CD4-positive, alpha-beta T cell treated with Interleukin-2 at 100 ng/mL for 4 hours (primary cell): ENCODE measurements at places on chromosomes 1 and 21.

GRCh38 chr21:44926331-44927101 is 5.8 kb upstream of the ITGB2 start:
- peak; percentile 70 for DNase-seq

- no peak for DNase-seq
Measured at GRCh38 chr1:4969556-4970129, 315.2 kb downstream of the AJAP1 start.

GRCh38 chr1:244276646-244277045 is 175.1 kb downstream of the ADSS2 start:
- DNase-seq = no peak

DNA sequence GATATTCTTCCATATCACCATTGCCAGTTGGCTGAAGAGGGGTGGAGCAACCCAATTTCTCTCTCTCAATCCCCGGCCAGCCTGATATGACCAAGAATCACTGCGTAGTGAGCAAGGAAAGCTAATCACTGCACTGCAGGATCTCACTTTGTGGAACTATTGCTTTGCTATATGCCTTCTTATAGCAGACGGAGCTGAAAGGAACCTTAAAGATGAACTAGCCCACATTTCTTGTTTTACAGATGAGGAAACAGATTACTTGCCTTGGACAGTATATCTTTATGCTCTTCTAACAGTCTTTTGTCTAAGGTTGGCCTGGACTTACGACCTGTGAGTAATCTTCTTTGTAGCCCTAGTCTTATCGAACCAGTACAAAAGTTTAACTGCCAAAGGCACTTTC is 7.6 kb downstream of the APOBEC4 start:
- no peak for DNase-seq

- DNase-seq = no peak
Measured at GRCh38 chr1:33342041-33342723, 21.3 kb upstream of the A3GALT2 start.

GRCh38 chr1:9787702-9788101 is 36.1 kb downstream of the CLSTN1 start:
- peak; percentile 63 for DNase-seq

- DNase-seq = no peak
Measured at GRCh38 chr1:176068901-176069300, 138.2 kb downstream of the COP1 start.

- no peak for DNase-seq
Measured at GRCh38 chr1:81670286-81670685, 130.4 kb upstream of the ADGRL2 start.

DNA sequence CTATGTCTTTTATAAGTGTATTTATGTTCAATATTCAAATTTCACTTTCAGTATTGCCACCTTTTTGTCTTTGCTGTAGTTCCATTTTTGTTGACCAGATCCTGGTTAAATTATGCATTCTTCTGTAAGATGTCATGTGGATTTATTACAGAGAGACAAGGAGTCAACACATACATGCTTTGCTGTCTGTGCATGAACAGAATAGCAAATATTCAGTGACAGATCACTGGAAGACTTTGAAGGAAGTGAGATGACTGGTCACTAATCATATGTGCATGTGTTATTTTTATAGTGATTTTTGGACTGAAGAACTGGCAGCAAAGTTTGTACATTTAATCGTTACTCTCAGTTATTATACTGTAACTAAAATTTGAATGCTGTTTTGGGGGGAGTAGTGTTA is 117.2 kb downstream of the PLPPR5 start:
- no peak for DNase-seq

GRCh38 chr1:8089535-8090228 is 63.6 kb upstream of the ERRFI1 start:
- no peak for DNase-seq

- DNase-seq = peak; percentile 43
Measured at GRCh38 chr1:31155216-31155806, 84.4 kb downstream of the NKAIN1 start.

DNA sequence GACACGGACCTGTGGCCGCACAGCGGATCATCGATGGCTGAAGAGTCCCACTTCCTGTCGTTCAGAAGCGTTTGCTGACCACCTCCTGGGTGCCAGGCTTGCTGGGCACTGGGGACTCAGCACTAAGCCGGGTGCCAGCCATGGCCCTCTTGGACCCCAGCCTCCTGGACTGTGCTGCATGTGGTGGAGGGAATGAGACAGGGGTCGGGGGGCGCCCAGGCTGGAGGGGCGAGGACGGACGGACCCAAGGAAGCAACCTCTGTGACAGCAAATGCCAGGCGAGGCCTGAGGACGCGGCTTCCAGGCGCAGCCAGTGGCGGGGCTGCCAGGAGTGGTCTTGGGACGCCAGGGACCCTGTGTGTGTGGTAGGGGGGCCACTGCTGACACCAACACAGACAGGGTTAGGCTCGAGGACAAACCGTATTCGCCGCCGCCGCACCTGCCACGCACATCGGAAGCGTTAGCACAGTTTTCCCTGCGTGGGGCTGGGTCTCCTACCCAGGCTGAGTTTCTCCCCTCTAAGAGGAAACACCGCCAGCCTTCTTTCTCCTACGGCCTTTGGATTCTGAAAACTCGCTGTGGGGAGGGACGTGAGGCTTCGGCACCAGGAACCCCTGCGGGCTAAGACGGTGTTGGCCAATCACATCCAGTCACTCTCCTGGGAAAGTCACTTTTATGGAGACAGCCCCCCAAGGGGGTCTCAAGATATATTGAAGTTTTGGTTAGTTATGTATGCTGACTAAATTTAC is 3.1 kb upstream of the MXRA8 start:
- no peak for DNase-seq

- no peak for DNase-seq
Measured at GRCh38 chr1:232921381-232921780, 29.0 kb upstream of the NTPCR start.

DNA sequence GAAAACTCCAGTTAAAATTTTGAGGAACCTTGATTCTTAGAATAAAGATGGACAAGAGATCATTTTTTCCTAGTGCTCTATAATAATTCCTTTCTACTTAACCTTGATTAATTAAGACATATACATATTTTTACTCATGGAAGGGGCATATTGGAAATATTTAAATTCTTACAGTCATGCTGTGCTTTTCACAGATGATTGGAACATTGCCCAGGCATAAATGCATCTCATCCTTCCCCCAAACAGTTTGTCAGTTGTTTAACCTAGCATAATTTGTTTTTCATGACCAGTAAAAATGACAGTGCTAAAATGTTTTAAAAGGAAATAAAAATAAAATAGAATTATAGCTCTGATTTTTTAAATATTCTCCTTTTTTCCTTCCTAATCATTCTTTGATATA is 140.0 kb downstream of the DNM3 start:
- no peak for DNase-seq

DNA sequence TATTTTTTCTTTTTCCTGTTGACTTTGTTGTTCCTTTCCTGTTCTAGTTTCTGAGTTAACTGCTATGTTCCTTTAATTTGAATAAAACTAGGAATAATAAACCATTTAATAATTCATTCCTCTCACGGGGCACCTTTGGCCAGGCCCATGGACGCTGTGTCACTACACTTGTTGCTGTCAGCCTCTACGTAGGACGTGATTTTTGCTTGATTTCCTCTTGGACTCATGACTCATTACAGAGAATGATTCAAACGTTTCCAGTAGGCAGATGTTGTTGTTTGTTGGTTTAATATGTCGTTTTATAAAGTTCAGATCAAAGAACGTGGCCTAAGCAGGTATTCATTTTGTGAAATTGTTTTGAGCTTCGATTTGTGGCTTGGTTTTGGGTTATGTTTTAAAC is 9.1 kb upstream of the SLC19A1 start:
- DNase-seq = peak; percentile 72

GRCh38 chr1:6899621-6900020 is 114.4 kb downstream of the CAMTA1 start:
- DNase-seq = no peak

DNA sequence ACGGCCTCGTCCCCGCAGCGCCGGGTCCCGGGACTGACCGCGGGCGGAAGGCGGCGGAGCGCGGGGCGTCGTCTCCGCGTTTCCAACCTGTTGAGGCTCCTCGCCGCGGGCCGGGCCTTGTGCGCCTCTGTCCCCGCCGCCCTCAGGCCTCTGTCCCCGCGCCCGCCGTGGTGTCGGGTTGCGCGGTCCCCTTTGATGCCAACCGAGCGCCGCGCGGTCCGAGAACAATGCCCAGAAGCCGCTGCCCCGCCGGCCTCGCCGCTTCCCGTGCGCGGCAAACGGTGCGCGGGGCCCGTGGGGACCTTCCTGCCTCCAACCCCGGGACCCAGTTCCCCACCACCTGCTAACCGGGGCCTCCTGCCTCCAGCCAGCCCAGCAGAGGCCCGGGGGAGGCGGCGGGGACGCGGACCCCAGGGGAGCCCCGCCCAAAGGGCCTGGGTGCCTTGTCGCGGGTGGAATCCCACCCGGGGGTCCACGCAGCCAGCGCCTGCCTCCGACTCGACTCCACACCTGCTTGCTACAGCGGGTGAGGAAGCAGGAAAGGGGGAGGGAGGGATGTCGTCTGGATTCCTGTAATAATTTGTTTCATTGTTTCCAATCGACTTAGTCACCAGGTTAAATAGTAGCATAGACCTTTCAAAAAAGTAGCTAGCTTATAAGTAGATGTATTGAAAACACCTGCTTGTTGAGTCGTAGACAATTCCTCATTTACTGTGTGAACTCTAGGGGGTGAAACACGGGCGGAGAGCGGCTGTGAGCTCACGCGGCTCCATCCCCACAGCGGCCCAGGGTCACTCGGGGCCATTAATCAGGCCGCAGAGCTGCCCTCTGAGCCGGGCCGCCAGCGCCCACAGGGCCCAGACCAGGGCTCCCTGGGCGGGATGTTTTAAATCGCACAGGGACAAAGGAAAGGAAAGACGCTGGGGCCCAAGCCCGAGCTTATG is 1.1 kb downstream of the COL18A1 start:
- no peak for DNase-seq

DNA sequence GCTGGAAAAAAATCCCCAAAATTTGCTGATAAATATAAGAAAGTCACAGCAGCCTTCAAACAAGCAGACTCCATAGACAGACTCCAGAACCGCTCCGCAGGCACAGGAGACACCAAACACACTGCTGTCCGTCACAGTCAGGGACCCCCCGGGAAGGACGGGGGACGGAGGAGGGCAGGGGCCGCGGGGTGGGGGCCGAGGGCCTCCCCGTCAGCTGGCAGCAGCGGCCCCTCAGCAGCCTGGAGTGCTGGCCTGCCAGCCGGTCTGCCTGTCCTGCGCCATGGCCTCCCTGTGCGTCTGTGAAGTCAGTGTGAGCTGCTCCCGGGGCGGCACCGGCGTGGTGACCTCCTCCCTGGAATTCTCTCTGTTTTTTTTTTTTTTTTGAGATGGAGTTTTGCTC is 10.1 kb upstream of the C1orf159 start:
- no peak for DNase-seq

DNA sequence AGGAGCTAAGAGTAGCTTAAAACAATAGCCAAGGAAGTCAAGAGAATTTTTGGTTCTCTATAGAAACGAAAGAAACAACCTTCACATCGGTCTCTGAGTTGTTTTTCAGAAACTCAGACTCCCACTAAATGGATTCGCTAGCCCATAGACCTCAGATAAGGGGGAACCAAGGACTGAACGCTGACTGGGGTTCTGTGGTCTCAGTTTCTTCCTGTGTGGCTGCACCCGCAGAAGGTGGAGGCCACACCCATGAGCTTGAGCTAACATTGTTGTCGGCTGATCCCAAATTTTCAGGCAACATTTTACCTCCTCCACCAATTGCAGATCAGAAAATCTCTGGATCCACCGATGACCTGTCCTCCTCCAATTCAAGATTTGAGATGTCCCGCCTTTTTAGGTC is 456.1 kb downstream of the AJAP1 start:
- DNase-seq = no peak

- no peak for DNase-seq
Measured at GRCh38 chr1:117825414-117825813, 104.0 kb downstream of the GDAP2 start.
